ENCODE measurements at places on chromosomes 7 and 10.

GRCh38 chr7:47458057-47458456 lies 123.9 kb downstream of the TNS3 start:
- DNase-seq, result no peak

DNA sequence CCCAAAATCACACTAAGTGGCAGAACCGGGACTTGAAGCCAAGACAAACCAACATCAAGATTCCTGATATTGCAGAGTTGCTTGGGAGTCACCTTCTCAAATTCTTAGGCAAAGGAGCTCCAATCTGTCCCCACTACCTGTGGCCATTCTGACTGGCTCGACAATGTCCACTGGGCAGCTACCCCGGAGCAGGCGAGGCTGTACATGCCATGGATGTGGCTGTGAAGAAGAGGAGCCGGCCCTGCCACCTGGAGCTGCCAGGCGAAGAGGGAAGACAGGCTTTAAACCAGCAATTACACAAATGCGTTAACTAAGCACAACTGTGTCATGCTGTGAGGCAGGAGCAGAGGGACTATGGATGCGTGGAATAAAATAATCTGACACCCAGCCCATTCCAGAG lies 18.1 kb downstream of the CAMK2G start:
- no peak for DNase-seq

DNA sequence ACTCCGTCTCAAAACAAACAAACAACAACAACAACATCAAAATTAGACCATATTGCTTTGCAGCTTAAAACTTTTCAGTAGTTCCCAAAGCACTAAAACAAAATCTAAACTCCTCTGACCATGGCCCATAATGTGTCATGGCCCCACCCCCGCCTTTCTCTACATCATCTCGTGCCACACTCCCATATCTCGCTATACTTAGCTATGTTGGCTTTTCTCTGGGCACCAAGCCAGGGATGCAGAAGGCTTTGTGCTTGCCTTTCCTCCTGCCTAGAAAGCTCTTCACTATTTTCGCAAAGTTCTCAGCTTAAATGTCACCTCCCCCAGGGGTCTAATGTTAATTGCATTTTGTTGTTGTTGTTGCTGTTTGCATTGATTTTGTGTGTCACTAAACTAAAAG lies 15.1 kb upstream of the SLC16A12 start:
- no peak for DNase-seq

DNA sequence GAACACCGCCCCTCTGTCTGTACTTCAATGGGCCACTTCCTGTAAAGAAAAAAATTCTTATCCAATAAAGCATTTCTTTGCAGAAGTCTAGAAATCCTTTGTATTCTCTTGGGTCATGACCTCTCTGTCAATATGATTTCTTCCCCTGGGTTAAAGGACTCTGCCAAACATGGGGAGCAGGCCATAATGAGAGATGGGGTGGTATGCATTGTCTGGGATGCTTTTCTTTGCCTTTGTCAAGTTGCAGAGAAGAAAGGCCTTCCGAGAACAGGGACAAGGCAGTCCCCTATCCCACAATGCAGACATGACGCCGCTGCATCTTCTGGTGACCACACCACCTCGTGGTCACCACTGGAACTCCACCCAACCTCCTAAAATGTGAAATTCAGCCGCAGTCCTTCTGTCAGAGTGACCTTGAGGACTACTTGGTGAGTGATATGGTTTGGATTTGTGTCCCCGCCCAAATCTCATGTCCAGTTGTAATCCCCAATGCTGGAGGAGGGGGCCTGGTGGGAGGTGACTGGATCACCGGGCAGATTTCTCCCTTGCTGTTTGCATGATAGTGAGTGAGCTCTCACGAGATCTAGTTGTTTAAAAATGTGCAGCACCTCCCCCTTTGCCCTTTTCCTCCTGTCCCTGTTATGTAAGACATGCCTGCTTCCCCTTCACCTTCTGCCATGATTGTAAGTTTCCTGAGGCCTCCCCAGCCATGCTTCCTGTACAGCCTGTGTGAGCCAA lies 15.2 kb upstream of the FRMPD2 start:
- DNase-seq, result peak; percentile 61
